ENCODE measurements at places on chromosomes 11 and 22.

GRCh38 chr11:32874132-32874531 is 18.5 kb upstream of the QSER1 start:
- DNase-seq: peak; percentile 24

- DNase-seq: no peak
Observed at GRCh38 chr11:101390539-101390938, 193.3 kb downstream of the TRPC6 start.

DNA sequence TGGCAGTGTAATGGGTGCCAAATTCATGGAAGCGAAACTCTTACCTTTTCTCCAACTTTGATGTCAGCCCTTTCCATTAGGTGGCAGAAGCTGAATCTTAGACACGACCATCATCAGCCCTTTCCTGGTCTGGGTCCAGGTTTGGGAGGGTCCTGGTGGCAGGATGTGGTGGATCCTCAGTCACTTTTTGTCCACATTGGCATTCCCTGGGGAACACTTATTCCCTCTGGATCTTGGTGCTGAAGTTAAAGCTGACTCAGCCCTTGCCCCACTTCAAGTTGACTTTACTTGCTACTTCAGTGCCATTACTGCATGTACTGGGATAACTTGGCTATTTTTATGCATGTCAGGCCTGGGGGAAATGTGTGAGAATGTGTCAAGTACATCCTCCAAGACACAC is 16.6 kb upstream of the NTM start:
- no peak for DNase-seq

DNA sequence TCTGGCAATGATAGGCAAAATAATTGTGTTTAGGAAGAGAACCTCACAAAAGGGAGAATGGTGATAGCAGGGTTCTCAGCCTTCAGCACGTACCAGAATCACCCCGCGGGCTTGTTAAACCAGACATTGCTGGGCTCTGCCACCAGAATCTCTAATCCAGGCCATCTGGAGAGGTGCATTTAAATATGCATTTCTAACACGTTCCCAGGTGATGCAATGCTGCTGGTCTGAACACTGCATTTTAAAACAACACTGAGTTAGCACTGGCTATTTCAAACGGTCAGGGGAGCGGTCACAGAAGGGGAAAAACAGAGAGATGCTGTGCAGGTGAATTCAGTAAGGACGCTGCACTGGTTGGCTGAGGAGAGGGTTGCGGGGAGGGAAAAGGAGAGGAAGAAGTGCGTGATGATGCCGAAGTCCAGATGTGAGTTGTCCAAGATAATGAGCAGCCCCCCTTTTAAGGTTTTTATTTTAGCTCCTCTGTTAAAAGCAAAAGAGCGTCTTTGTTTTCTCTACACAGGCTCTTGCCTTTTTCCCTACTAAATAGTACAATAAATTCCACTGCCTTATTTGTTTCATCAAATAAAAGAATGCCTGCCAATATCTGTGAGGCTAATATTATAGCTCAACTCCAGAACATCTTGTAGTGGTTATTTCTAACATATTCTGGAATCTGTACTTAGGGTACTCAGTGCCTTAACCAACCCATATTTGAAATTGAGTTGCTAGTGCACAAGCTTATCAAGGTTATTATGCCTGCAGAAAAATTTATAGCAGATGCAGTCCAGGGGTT is 109.6 kb upstream of the POU2AF2 start:
- no peak for DNase-seq

- DNase-seq: peak; percentile 62
Observed at GRCh38 chr11:94934362-94934761, 39.0 kb downstream of the CWC15 start.

Measured in iPS-NIHi11 (cell line).